ELF-1 (cell line): ENCODE measurements at places on chromosomes 2 and 18.

DNA sequence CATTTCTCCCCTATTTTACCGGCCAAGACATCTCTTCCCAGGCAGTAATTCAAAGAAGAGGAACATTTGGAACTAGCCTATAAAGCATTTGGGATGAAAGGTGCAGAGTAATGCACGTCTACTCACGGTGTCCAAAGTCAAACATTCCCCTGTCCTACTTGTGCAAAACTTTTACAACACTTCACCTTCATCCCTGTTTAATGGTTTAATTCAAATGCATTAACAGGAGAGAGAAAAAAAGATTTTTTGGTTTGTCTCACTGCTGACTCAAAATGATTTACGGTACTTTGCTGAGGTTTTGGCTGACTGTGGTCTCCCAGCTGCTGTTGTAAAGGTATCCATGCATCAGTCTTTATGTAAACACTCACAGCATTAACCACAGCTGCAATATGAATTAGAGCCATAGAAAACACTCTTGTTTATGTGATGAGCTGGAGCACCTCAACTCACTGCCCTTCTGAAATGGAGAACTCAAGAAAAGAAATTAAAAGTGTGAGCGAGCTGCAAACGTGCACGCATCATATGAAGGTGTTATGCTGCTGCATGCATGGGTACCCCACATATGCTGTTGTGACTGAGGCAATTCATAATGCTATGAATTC is 220.5 kb downstream of the PIEZO2 start:
- no peak for DNase-seq

GRCh38 chr2:83901317-83901716 is 557.8 kb downstream of the SUCLG1 start:
- DNase-seq = no peak

- DNase-seq = no peak
Observed at GRCh38 chr2:45180779-45181178, 171.5 kb upstream of the SIX2 start.

DNA sequence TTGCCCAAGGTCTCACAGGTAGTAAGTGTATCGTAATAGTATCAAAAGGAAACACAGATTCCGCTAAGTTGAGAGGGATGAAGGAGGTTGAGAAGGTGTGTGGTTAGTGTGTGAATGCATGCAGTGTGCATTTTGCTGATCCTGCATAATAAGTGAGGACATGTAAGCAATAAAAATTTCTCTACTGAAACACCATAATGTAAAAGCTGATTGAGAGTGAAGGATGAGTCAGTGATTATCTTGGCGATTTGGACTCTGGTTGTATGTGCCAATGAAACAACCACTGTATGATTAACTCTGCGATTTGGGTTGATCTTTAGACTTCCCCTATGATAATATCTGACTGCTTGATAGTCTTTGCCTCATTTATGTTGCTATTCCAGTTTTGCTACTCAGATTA is 16.7 kb upstream of the ADGRF3 start:
- DNase-seq = no peak

DNA sequence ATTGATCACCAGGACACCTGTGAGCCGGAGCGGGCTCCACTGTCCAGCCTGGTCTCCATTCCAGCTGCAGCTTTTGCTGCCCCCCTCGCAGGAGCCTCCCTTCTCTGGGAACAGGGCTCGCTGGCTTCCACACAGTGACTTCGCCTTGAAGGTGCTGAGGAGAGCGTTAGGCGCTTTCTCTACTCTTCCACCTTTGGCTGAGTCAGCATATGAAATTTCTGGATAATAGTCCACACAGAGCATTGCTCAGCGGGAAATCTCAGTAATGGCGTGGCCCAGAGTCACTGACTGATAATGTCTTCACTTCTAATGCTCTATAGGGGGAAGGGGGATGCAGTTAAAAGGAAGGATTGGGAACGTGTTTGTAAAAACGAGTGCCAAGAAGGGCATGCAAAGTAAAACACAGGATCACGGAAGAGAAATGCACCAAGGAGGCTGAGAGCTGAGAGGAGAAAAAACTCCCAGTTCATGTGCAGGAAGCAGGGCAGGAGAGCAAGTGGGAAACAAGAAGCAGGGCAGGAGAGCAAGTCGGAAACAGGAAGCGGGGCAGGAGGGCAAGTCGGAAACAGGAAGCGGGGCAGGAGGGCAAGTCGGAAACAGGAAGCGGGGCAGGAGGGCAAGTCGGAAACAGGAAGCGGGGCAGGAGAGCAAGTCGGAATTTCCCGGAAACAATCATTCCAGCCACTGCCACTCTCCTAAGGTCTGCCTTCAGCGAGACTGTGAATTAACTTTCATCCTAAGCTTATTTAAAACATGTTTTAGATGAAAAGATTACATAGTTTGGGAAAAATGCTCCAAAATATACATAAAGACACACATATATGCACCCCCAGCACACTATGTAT is 77.7 kb downstream of the MYT1L start:
- no peak for DNase-seq

DNA sequence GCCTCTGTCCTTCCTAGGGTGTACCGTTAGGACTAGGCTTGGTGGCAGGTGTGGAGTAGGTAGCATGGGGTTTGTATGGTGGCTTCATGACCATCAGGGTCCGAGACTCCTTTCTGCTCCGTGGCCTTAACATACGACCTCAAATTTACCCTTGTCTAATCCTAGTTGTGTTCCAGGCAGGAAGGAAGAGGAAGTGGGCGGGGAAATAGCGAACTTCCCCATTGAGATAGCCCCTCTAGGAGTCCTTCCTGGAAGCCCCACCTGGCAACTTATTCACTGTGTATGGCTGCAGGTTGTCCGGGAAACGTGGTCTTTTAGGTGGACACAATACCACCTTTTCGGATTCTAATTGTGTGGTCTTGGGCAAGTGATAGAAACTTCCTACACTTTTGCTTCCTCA is 9.3 kb downstream of the CD8A start:
- no peak for DNase-seq

- no peak for DNase-seq
Observed at GRCh38 chr2:176507786-176508185, 238.5 kb downstream of the MTX2 start.

- DNase-seq = no peak
Observed at GRCh38 chr2:236209996-236210395, 41.8 kb upstream of the GBX2 start.

- no peak for DNase-seq
Observed at GRCh38 chr2:127034883-127035611, 71.9 kb downstream of the BIN1 start.

DNA sequence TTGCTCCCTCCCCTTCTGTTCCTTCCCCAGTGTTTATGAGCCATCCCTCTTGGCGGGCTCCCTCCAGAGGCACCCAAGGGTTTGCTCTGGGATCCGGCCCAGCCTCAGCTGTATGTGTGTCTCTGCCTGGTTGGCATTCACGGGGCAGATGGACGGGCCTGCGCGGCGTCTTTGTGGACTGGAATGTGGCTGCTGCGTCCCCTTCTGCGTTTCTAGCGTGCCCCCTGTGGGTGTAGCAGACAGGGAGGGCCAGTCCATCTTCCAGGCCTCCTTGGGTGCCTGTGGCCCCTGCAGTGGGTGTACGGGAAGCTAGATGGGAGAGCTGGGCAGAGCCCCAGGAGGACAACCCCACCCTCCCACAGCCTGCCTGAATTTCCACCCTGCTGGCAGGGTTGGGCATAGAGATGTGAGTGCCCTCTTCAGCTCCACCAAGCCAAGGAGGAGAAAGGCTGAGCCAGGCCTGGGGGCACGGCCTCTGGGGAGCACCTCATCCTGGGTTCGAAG is 15.7 kb downstream of the GPC1 start:
- no peak for DNase-seq

DNA sequence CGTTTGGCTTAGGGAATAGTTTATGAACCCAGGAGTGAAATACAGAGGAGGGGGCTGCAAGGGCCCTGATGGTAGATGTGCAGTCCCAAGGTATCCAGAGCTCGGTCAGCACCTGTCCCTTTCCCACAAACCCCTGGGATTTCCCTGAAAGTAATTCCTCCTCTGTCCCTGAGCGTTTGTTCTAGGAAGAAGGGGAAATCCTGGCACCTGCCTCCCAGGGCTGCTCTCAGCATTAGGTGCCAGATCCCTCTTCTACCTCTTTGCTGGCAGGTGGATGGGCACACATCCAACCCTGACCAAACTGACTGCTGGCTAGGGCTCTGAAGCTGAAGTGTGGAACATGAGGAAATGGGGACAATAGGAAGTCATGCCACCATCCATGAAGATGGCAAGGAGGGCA is 824.0 kb downstream of the SLC4A3 start:
- no peak for DNase-seq

DNA sequence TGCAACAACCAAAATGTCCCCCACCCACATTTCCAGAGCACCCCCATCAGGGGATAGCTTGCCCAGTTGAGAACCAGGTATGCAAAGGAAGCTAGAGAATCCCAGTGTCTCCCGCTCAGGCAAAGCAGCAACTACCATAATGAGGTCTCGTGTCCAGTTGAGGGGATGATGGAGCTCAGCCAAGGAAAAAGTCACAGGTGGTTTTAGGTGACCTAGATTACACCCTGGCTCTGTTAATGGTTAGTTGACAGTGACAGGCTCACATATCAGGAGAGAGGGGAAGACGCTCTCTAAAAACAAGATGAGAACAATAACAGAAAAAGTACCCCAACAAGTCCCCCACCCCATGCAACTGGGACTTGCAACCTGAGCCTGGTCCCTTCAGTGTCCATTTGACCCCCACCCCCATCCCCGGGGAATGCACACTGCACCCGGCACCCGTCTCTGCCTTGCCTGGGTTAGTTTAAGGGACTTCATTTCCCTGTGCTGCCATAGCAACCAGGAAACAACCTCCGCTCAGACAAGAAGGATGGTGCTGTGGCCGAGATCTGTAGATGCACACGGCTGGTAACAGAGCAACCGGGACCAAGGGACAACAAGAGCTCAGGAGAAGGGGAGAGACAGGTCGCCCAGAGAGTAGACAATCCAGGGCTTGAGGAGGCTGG is at the start of gene KIAA2012:
Gene KIAA2012 (plus strand): TSS at position 519 of the 665 bp plus-strand sequence. CDS start 373 bp downstream, outside the sequence.
- DNase-seq = peak; percentile 47

DNA sequence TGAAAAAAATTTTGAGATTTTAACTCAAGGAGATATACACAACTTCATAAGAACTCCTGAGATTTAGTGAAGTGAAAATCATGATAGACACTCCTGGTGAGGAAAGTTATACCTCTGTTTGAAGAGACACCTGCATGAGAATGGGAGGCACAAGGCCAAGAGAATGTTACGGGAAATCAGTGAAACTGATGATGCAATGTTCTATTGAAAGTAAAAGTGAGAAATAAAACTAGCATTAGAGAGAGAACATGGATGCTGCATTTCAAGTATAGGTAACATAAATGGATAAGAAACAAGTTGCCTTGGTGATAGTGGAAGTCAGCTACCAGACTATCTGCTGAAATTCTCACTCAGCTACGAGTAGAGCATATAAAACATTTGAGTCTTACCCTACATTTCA is 562.1 kb upstream of the FANCL start:
- no peak for DNase-seq

GRCh38 chr18:12011957-12012549 is 30.7 kb downstream of the IMPA2 start:
- DNase-seq = no peak
